ENCODE measurements at places on chromosomes 13 and 19.

DNA sequence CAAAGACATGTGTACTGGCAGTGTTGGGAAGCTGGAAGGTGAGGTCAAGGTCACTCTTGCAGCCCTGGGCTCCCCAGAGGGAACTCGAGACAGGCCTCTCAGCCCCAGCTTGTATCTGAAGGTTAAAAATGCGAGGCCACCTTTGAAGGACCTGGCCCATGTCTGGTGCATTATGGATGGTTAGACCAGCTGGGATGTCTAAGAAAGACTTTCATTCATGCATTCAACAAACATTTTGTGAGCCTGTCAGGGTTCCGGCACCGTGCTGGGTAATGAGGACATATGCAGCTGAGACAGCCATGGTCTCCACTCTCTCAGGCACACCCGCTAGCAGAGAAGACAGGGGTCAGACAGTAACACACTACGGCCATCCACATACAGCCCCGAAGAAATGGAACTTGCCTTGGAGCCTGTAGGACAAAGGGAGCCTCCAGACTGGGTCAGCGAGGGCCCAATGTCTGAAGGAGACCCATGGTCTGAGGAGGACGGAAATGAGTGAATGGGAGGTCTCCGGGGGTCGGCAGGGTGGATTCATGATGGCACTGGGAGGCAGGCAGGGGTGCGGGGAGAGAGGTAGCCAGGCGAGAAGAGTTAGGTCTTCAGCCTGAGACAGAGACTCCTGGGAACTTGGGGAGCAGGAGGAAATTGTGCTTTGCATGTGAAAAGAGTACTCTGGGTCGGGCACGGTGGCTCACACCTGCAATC lies 19.0 kb downstream of the VSTM2B start:
- DNase-seq: no peak

- DNase-seq: no peak
Observed at GRCh38 chr13:90436697-90437096, 910.8 kb upstream of the MIR17HG start.

DNA sequence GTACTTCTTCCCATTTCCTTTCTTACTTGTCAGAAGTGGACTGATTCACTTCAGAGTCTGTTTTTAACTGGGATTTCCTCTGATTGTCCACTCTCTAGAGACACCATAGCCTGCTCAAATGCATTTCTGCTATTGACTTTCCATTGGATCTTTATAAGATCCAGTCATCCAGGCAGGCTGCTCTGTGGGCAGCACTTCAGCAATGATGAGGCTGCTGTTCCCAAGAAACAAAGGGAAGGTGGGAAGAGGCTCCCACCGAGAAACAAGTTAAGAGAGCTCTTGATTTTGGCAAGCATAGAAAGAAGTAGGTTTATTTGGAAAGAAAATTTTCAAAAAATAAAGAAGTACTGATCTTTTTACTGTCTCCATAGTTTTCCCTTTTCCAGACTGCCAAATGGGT lies 125.8 kb upstream of the STARD13 start:
- DNase-seq: no peak

- no peak for DNase-seq
Observed at GRCh38 chr13:24127116-24127631, 33.3 kb upstream of the SPATA13 start.

- DNase-seq: no peak
Observed at GRCh38 chr19:49933643-49934042, 4.3 kb upstream of the NUP62 start.
